ENCODE measurements at places on chromosomes 12 and 14.
A peak's percentile ranks its signal among the peaks of the same experiment; 100 is the strongest.

- no peak for DNase-seq
Measured at GRCh38 chr14:98120831-98121464, 1151.0 kb downstream of the BCL11B start.

DNA sequence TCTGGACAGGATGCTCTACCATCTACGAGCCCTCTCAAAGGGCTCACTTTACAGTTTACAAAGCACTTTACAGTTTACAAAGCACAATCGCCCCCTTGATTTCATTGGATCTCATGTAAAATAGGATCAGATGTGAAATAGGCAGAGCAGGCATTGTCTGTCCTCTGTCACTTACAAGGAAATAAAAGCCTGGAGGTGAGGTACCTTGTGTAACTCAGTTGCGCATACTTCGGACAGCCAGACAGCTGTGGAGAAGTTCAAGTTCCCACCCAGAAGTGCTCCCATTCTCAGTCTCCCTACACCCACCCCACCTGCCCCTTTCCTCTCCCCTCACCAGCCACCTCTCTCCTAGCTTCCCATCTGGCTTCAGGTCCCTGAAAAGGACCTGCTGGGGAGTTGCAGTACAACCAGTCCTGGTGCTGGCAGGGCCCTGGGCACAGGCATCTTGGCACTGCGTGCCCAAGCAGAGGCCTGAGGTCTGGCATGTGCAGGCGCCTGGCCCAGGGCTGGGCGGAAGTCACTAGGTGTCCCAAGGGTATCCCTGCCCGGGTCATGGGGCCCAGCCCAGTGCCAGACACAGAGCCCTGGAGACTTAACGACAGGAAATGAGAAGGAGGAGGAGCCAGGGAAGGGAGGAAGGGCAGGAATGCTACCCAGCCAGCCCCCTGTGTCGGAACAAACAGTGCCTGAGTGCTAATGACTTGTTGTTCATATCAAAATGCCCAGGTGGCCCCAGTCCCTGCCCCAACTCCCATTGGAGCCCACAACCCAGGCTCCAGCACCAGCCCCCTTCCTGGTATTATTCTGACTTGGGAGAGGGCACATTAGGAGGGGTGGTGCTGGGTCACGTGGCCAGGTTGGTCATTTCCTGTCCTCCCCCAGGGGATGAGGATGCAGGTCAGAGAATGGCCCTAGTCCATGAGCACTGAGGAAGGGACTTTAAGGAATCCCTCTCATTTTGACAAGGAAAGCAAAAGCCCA is 5.4 kb downstream of the RAPGEF3 start:
- no peak for DNase-seq

DNA sequence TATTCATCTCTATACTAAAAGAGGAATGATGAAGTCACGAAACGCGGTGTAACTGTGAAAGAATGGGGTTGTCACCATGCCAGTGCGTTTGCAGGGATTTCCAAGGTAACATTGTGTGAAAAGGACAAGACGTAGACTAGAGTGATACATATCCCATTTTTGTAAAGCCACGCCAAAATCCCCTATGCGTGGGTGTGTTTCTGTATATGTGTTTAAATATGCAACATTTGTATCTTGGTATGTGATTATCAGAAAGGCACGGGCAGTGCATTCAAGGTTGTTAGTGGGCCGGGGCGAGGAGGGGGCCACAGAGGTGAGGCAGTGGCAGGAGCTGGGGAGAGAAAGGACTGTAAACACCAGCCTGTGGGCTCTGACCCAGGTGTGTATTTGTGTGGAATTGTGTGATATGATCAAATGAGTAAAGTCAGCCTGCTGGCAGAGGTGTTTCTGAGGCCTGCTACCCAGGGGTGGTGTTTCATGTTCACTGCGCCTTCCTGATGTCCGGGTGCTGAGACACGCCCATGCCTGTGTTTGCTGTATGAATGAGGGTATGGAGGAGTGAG is 137.8 kb downstream of the ADGRD1 start:
- DNase-seq = no peak

GRCh38 chr12:53712059-53712643 is 15.1 kb downstream of the CALCOCO1 start:
- DNase-seq = no peak

- DNase-seq = no peak
Measured at GRCh38 chr14:100474196-100474595, 113.0 kb downstream of the BEGAIN start.

DNA sequence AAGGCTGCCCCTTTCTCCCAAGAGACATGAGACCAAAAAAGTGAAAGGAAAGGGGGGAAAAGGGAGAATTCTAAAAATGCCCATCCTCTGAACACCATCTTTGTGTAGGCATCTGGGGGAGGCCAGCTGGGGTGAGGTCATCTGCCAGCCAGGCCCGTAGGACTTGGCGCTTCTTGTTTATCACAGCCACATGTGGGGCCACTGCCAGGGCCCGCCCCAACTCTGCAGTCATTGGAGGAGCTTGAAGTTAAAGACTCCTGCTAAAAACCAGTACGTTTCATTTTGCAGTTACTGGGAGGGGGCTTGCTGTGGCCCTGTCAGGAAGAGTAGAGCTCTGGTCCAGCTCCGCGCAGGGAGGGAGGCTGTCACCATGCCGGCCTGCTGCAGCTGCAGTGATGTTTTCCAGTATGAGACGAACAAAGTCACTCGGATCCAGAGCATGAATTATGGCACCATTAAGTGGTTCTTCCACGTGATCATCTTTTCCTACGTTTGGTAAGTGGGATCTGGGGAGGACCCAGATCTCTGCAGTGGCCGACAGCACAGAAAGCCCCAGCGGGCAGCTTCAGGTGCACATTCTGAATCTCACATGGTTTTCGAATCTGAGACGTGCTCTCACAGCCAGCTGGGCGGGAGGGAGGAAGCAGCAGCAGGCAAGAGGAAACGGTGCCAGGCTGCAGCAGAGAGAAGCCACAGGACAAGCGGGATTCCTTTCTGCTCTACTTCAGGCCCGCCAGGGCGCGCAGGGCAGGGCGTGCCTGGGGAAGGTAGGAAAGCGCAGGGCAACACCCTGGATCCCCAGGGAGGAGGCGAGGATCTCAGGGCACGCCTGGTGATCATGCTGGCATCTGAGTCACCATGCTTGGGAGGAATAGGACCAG is at the start of gene P2RX7:
P2RX7 (plus strand) TSS at position 276 of the 881 bp plus-strand sequence; CDS start at position 371, 95 bp downstream.
- peak; percentile 25 for DNase-seq

- no peak for DNase-seq
Measured at GRCh38 chr12:67386869-67387565, 117.9 kb downstream of the CAND1 start.

DNA sequence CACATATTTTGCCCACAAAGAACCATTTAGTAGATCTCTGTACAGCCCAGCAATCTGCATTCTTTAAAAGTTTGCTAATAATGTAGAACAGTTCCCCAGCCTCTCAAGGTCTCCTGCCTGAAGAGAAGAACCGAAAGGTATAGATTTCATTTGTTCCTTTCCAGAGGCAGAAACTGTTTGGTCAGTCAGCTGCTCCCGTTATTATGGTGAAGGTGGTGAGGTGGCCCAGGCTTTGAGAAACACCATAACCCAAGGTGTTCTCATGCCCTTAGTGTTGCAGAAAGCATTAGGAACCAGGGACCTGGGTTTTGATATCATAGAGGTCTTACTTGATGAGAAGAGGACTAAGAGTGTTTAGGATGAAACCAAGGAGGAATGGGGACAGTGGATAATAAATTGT is 65.3 kb downstream of the SUSD6 start:
- DNase-seq = no peak

DNA sequence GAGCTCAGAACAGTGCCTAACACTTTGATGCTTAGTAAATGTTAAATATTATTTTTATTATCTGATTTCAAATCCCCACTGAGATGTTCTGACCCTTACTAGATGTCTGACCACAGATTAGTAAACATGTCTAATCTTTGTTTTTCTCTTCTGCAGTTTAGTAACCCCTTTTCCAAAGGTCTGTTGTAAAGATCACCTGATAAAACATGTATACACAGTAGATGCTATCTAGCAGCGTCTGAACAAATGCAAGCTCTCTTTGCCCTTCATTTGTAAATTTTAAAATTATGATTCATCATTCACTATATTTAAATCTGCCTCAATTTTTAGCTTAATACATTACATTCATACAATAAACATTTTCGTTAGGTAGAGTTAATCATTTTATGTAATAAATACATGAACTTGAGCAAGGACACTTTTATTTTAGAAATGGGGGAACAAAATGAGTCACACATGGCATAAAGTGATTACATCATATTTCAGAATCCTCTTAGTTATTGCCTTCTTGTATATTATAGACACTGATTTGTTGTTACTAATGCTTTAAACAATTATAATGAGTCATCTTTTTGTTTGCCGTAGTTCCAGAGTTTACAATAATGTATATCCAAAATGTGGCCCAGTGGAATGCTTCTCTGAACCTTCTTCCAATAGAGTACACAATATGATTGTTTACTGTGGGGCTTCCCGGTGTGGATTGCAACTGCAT is 1.7 kb upstream of the OR4K5 start:
- no peak for DNase-seq

- no peak for DNase-seq
Measured at GRCh38 chr14:101506926-101507835, 54.1 kb upstream of the DIO3 start.

GRCh38 chr14:39568809-39569538 is 136.7 kb upstream of the FBXO33 start:
- DNase-seq = no peak
